ENCODE measurements at places on chromosomes 6 and 20. TPM values are rescaled to one million over a fixed set of nuclear protein-coding genes. Genes with fewer than 3 reads are reported as not detected.

DNA sequence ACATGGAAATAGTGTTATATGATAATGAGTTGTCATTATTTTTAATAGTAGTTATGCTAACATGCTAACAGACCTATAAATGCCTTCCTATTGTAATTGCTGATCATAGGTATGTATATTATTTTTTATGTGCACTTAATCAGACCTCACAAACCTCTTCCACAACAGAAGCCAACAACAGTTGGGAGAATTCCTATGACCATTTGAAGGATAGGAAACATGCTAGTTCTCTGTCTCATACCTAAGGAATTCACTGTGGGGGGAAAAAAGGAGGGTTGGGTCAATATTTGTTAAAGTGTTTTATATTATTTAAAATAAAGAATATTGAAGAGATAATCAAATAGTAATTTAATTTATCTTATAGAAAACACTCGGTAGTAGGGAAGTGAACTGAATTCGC lies 990.9 kb downstream of the EPHA7 start:
- no peak for DNase-seq

- DNase-seq = no peak
Measured at GRCh38 chr20:63009988-63010769, 3.4 kb upstream of the BHLHE23 start.

Gene RAMACL
- 0.28 TPM for total RNA-seq

- DNase-seq = no peak
Measured at GRCh38 chr20:62977613-62978560, 25.4 kb downstream of the SLC17A9 start.

Gene WASF1
- 3.7 TPM for total RNA-seq

DNA sequence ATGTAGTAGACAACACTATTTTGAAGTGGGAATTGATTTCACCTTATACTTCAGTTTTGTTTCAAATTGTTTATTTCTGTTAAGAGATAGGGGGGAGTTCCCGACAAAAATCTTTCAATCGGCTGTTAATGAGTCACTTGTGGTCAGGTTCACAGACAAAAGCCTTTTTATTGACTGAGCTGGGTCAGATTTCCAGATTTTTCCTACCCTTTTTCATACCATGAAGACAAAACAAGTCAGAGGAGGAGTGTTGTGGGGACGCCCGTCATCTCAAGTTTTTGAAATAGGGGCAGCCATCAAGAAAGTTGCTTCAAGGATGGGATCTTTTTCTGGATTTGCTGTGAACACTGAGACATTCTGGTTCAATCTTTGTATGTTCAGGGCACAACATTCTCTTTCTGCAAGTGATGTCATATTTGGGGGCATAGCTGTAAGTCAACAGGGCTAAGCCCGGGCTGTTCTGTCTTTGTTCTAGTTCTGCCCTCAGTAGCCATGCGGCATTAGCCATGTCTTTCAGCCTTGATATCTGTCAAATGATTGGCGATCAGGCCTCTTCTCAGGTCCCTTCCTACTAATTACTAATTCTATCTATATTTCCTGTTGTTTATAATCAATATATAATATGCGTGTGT lies 496.0 kb upstream of the MARCKS start:
- DNase-seq = no peak

DNA sequence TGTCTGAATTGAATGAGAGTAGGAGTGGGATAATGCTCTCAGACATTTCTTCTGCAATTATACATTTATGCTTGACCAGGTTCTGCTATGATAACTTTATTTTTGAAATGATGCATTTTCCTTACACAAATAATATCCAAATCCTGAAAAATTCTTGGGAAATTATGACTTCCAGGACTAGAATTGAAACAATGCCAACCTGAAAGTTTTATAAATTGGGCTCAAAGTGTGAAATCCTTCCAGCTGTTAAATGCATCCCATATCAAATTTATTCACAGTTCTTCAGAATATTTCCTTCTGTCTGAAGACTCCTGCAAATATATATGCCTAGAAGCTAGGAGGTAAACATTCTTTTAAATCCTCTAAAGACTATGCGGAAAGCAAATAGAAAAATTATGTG lies 155.7 kb upstream of the EYA4 start:
- DNase-seq = no peak
